ENCODE measurements at places on chromosomes 2 and 18.
A peak's percentile ranks its signal among the peaks of the same experiment; 100 is the strongest.

GRCh38 chr2:145055651-145056050, 535.7 kb upstream of the ZEB2 start:
- DNase-seq = no peak

GRCh38 chr18:79395308-79395640, 456 bp upstream of the NFATC1 start:
- no peak for DNase-seq

GRCh38 chr18:75896865-75897264, 469.4 kb upstream of the SMIM21 start:
- DNase-seq = no peak

DNA sequence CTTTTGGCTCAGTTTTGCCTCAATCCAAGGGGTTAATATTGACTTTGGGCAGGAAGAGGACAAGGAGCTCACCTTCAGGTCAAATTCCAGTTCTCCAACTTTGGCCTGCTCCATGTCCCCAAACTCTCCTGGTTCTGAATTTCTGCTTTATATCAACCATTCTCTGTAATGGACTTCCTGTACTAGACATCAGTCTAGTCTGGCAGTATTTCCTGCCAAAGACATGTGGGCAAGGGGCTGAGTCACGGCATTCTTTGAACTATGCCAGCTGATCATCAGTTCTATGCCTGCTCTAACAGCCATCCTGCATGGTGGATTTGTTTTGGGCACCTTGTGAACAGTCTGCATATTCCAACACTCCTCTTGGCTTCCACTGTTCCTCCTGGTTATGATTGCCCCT, 199.4 kb downstream of the ZEB2 start:
- DNase-seq = peak; percentile 72

DNA sequence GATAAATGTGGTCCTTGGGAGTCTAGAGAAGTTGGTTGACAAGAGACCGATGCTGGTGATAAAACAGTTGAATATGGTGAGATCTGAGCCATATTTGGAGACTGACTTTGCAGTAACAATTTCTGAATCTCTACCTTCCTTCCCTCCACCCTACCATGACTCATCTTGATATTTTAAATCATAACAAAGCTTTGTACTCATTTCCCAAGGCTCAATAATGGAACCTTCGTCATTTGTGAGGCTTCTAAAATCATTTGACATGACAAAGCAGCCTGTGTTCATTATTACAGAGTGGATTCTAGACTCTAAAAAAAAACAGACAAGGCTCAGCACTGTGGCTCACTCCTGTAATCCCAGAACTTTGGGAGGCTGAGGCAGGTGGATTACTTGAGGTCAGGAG, 38.5 kb upstream of the PDCL3 start:
- DNase-seq = no peak

- no peak for DNase-seq
Observed at GRCh38 chr18:23321996-23322395, 131.1 kb upstream of the RIOK3 start.

GRCh38 chr2:12254280-12254860, 462.4 kb upstream of the TRIB2 start:
- no peak for DNase-seq

DNA sequence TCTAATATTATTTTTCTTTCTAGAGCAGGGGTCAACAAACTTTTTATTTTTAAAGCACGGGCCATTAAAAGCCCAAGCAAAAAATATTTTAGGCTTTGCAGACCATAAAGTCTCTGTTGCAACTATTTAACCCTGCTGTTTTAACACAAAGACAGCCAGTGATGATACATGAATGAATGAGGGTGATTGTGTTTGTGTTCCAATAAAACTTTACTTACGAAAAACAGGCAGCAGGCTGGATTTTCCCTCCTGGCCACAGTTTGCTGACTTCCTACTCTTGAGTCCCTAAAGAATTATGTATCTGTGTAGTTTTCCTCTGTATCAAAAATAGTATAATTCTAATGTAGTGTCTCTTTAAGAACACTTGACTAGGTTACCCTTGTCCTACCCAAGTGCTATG, 402.0 kb downstream of the ADCYAP1 start:
- no peak for DNase-seq

- DNase-seq = no peak
Observed at GRCh38 chr2:231336236-231336635, 59.3 kb upstream of the B3GNT7 start.

- no peak for DNase-seq
Observed at GRCh38 chr2:195388028-195388427, 269.0 kb upstream of the SLC39A10 start.

GRCh38 chr2:45293182-45293581, 283.9 kb upstream of the SIX2 start:
- DNase-seq = peak; percentile 35

GRCh38 chr2:165793779-165794535, at the start of gene GALNT3:
Gene GALNT3, minus strand, starts transcription at chr2:165794247. Its CDS starts 23,547 bp downstream, at chr2:165770700.
- no peak for DNase-seq

DNA sequence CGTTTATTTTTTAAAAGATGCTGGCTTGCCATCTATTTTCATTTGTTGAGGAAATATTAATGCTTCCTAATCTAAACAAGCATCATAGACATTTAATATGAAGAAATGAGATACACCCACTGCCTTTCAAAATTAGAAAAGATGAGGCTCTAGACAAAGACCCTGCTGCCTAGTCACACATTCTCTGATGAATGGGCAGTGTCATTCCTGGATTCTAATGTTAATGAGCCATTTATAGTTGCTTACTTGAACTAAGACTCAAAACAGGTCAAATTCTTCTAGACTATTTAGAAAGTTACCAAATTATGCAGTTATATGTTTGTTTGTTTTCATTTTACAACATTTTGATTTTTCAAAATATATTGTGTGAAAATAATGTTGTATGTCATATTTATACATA, 237.6 kb downstream of the CDH7 start:
- no peak for DNase-seq

DNA sequence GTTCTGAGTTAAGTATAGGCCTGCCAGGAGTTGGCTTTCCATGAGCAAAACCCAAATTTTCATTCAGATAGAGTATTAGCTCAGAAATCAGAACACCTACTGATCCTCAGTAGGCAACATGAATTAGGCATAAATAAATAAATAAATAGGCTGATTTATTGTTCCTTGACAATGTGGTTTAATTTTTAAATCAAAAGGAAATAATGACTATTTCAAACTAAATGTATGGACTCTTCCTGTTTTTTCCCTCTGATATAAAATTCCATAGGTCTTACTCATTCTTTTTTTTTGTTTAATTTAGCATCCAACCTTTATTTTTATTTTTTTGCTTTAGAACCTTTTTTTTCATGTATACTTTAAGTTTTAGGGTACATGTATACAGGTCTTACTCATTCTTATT, 140.2 kb upstream of the ITGA6 start:
- DNase-seq = peak; percentile 37

- DNase-seq = no peak
Observed at GRCh38 chr2:54261537-54261936, 5.5 kb upstream of the TSPYL6 start.

- no peak for DNase-seq
Observed at GRCh38 chr2:11621410-11621809, 48.6 kb downstream of the NTSR2 start.

GRCh38 chr2:23548143-23548769, 163.3 kb downstream of the KLHL29 start:
- DNase-seq = no peak

DNA sequence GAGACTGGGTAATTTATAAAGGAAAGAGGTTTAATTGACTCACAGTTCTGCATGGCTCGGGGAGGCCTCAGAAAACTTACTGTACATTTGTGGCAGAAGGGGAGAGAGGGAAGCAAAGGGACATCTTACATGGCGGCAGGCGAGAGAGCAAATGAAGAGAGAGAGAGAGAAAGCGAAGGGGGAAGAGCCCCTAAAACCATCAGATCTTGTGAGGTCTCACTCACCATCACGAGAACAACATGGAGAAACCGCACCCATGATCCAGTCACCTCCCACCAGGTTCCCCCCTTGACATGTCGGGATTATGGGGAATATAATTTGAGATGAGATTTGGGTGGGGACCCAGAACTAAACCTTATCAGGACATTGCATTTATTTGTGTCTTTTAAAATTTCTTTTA, 75.9 kb downstream of the ACSL3 start:
- DNase-seq = no peak
